ENCODE measurements at places on chromosomes 1 and 21.
A peak's percentile ranks its signal among the peaks of the same experiment; 100 is the strongest.

GRCh38 chr1:210235363-210236053, 2.9 kb downstream of the SERTAD4 start:
- no peak for DNase-seq

GRCh38 chr1:205896351-205896750, 46.4 kb upstream of the PM20D1 start:
- DNase-seq = no peak

DNA sequence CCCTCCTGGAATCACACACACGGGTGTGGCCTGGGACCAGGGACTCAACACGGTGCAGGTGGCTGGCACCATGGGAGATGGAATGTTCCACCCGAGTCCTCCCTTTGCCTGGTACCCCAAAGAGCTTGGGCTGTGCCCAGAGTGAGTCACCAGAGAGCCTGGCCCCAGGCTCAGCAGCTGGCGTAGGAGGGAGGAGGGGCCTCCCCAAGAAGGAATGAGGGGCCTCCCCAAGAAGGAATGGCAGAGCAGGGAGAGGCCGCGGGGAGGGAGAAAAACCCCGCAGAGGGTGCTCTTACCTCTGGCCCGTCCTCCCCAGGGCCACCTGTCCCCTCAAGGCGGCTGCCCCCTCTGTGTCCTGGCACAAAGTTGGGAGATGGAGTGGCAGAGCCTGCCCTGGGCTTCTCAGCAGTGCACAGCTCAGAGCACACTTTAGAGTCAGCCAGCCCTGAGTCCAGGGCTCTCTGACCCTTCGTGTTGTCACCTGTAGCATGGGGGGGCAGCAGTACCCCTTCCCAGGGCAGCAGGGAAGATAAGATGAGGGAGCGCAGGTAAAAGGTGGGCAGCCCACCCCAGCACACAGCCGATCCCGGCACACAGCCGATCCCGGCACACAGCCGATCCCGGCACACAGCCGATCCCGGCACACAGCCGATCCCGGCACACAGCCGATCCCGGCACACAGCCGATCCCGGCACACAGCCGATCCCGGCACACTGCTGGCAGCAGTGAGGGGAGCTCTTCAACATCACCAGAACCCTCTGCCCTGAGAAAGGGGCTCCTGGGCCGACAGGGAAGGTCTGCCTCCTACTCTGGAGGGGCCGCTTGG, 20.2 kb upstream of the KCNAB2 start:
- DNase-seq = no peak

- DNase-seq = peak; percentile 72
Observed at GRCh38 chr1:54409156-54410142, 3.3 kb upstream of the SSBP3 start.
